ENCODE measurements at places on chromosomes 13 and 19. TPM values are rescaled to one million over a fixed set of nuclear protein-coding genes. Genes with fewer than 3 reads are reported as not detected.

DNA sequence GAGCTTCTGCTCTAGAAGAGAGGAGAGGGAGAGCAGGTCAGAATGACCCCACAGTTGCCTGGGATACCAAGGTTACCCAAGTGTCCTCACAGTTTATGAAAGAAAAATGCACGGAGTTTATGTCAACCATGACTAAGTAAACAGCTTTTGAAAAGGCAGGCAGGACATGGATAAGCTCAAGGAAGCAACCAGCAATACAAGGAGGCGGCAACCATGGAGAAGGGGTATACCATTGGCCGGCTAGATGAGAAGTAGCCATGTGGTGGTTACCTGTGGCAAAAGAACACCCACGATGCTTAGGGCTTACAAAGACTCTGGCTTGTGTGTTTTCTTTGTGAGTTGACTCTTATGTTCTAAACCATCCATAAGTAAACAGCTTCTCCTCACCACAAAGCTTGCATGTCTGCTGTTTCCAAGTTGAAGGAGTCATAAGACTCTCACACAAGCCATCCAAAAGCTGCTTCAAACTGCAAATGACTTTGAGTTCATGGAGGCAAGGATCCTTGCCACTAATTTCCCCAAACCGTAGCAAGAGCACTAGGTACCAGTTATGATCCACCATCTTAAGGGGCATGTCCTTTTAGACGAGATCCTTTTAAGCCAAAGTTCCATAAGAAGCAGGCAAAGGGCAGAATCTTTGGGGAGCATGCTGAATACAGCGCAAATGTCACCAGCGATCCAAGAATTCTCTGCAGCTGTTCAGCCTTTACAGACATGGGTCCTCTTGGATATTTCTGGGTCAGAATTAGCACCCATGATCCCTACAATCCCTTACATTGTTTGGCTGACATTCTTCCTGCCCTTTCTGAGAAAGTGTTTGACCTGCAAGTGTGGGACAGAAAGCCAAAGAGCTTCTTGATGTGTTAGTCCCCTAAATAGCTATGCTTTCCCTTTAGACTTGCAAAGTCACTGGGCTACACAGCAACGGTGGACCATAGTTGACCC, 74.8 kb upstream of the IPO5 start:
- no peak for DNase-seq

GRCh38 chr19:45245334-45245787, at the start of gene EXOC3L2:
Gene EXOC3L2 (minus strand): TSS chr19:45245407. CDS start chr19:45239045, 6,362 bp downstream.
- DNase-seq, result peak; percentile 73

DNA sequence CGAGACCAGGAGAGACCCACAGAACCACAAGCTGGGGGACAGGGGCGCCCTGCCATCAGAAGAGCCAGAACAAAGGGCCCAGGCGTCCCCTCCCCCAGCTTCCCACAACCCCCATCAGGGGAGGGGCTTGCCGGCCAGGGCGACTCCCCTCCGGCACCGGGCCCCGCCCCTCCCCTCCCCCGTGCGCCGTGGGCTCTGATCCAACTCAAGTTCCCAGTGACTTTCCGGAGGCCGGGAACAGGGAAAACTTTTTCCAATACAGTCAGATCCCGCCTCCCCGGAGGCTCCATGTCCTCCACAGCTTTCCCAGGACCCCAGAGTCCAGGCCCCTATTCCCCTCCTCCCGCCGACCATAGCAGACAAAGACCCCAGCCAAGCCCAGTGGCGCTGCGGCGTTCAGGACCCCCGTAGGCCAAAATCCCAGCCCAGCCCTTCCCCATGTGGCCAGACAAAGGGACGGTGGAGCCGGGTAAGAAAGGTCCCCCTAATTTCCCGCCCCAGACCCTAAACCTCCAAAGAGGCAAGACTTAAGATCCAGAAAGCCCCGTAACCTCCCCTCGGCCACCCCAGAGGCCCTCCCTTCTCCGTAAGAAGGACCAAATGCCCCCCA, 673 bp downstream of the TEAD2 start:
- DNase-seq, result peak; percentile 87

The OR10H1 gene
- not detected for total RNA-seq

The INSL3 gene
- not detected for total RNA-seq

Data from left cardiac atrium (tissue), 4 donors.